ENCODE measurements at places on chromosomes 4 and X.

GRCh38 chr4:77797239-77797638 lies 21.9 kb downstream of the CNOT6L start:
- DNase-seq: no peak

GRCh38 chrX:40253771-40254170 lies 156.0 kb upstream of the BCOR start:
- DNase-seq: no peak

DNA sequence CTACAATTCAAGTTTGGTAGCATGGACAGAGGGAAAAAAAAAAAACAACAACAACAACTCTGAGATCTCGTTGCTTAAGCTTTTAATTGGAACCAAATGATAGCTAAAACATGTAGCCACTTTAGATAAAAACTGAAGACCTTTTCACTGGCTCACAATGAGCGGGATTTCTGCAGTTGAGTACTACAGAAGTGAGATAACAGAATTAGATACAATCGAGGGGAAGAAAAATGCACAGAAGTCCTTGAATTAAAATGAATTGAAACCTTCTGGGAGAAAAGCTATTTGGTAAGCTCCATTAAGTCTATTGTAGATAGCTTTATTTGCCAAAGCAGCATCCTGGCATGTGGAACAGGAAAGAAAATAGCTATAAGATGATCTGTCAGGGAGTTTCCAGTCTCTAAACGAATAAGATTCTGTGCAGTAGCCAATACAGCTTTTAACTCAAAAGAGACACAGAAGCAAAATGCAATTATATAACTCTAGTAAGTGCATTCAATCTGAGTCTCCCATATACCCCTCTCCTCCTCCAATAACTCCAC lies 248.5 kb downstream of the ENOX2 start:
- DNase-seq: no peak

GRCh38 chr4:111793433-111794091 lies 351.7 kb upstream of the FAM241A start:
- no peak for DNase-seq

GRCh38 chr4:162366146-162366545 lies 202.3 kb upstream of the FSTL5 start:
- no peak for DNase-seq

Data from activated CD4-positive, alpha-beta T cell treated with anti-CD3 and anti-CD28 coated beads for 24 hours (primary cell).